Testis (tissue), 5 donors: ENCODE measurements at places on chromosomes 6 and 20.

- DNase-seq = no peak
Observed at GRCh38 chr6:130134582-130134981, 88.2 kb downstream of the SAMD3 start.

DNA sequence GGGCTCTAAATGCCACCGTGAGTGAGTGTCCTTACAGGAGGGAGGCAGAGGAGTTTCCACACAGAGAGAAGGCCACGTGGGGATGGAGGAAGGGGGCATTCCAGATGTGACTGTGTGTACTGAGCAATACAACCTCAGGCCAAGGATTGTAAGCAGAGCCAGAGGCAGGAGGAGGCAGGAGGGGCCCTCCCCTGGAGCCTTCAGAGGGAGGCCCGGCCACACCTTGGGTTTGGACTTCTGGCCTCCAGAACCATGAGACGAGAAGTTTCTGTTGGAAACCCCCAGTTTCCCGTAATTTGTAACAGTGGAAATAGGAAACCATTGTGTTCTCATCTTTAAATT is 9.3 kb upstream of the KIF25 start:
- DNase-seq = no peak

GRCh38 chr20:50099113-50099512 is 13.8 kb downstream of the UBE2V1 start:
- DNase-seq = no peak

- DNase-seq = no peak
Observed at GRCh38 chr6:158894193-158894592, 75.0 kb upstream of the EZR start.

DNA sequence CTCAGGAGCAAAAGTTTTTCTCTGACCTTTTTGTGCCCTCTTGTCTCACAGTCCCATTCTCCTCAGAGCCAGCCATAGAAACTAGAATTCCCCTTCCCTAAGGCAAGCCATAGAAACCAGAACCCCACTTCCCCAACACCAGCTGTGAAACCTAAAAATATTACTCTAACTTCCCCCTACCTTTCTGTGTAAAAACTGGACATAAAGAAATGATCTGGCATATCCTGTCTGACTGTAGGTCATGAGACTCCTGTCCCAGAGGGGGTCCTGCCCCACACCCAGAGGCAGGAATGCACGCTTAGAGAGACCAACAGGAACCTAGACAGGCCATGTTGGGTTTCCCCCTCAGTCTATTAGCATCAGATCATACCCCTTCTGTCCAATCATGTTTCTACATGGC is 140.6 kb upstream of the SLC22A16 start:
- DNase-seq = no peak
